Right ventricle myocardium superior (tissue), 1 donor: ENCODE measurements at places on chromosomes 5 and 9. TPM values are rescaled to one million over a fixed set of nuclear protein-coding genes. Genes with fewer than 3 reads are reported as not detected.

DNA sequence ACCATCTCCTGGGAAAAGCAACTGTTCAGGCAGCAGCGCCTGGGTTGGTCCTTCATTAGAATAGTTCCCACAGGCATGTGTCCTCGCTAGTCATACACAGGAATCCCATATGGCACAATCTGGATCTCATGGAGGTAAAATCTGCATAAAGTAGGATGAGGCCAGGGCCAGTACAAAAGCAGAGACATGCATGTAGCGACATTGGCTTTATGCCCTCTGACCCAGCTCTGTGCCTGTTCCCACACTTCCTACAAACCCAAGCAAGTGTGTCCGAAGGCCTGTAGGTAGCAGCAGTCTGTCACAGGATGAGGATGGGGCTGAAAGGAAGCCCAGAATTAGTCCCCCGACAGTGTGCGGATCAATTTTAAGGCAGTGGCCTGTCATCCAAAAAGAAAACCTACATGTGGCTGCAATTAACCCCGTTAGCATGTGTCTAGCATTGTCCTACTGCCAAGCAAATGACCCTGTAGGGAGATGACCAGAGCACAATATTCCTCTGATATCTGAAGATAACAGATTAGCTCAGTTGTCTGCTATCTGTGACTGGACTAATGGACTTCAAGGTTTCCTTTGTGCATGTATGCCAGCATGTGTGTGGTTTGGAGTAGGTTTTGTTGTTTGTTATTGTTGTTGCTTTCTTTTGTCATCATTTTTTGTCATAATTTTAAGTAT, 178.8 kb downstream of the TMEM161B start:
- no peak for DNase-seq

GM2A gene
- total RNA-seq: 26.2 TPM

DNA sequence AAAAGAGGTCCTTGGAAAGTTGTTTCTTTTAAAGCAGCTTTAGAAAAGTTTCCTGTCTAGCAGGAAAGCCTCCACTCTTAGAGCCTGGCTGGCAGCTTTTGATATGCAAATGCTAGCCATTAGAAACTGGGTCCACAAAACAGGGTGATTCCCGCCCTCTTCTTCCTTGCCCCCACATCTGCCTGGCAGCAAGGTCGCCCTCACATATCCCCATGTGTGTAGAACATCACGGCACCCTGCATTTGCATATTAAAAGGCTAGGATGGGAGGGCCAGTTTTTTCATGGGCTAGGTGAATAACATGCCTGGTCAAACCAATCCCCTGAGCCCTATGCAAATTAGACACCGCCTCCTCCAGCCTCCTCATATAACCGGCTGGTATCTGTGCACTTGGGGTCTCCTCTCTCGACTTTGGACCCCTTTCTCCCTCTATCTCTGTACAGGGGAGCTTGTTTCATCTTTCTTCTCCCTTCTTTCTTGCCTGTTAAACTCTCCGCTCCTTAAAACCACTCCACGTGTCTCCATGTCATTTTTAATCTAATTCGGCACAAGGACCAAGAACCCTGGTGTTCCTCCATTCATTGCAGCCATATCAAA, 426.8 kb upstream of the CTNND2 start:
- no peak for DNase-seq

- no peak for DNase-seq
These were observed 541.4 kb downstream of the KCTD16 start for GRCh38 chr5:144712090-144712489.

DNA sequence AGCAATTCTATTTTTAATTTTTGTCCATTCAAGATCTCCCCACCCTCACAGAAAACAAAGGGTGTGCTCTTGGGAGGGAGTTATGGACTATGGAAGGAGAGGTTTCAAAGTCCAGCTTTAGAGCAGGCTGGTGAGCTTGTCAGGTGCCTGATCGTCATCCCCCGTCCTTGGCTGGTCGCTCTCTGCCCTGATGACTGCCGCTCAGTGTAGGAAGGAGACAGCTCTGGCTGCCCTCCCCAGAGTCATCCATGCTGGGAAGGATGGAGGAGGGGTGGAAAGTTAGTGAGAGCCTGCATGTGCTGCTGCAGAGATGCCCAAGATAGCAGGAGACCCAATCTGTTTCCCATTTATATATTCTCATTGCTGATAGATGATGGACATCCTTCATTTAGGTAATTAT, 96.6 kb downstream of the NLN start:
- no peak for DNase-seq

PPP3R2 gene
- total RNA-seq: not detected

DNA sequence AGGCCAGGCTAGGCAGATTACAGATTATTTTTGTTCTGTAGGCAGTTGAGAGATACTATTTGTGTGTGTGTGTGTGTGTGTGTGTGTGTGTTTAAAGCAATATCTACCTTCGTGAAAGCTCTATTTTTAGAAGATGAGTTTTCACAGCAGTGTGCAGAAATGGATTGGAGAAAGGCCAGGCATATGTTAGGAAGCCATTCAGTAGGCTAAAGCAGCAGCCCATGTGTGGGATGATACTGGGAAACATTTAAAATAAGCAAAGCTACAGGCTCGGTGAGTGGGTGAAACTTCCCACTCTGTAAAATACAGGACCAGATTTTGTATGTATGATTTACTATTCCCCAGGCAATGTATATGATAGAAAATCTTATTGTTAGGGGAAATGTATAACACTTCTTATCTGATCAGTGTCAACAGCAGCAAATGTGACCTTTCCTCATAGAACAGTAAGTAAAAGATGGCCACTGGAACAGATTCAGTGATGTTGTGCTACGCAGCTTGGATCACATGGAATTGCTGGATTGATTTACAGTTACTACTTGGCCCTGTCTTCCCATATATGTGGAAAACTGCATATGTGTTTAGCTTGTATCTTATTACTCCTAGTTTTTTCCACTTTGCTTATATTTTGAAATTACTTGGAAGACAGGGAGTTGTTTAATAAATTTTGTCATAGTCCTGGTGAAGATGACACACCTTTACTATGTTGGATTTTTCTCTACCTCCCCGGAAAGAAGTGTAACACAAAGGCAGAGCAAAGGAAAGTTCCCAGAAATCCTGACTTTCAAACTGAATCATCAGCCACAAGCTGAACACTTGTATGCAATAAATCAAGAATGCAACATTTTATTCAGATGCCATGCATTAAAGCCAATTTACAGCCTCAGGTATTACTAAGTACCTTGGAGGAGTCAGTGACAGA, 1077.7 kb upstream of the SEMA6A start:
- DNase-seq: no peak

DNA sequence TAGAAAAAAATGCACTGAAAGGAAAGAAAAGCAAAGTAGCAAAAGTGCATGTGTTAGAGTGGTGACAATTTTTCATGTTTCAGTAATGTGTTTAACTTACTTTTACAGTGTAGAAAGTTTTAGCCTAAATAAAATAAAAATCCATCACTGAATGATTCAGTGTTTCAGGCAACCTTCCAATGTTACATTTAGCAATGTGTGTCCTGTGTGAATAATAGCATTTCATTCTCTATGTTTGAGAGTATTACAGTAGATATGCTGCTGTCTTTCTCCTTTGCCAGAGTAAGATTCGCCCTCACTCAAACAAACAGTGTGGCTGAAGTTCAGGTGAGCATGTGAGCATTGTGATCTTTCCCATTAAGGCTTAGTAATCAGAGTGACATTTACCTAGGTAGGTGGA, 171.1 kb downstream of the TARS1 start:
- no peak for DNase-seq

COL5A1 gene
- 12.7 TPM for total RNA-seq

DNA sequence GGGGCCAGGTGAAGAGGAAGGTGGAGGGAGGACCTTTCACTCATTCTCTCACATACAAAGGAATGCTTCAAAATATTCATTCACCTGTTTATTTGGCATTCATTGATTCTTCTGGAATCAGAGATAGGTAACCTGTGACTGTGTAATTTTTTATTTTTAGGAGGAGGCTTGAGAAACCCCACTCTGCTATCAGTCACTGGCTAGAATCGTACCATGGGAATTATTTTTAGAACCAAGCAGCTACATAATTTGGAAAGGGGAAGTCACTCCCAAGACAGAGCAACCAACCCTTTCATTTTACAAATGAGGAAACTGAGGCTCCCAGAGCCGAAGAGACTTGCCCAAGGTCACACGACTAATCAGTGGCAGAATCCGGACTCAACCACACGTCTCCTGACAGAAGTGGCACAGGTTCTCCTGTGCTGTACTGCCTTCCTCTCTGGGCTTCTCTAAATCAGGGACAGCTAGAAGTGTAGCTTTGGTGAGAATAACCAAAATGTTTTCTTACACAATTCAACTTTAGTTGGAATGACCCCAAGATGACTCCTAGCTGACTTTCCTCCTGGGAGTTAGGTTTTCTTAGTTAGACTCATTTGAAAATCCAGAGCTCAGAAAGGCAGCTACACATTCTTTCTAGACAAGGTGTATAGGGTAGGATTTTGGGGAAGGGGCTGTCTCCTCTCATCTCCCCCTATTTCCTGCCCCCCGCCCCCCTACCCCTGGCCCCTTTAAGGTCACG, 264.3 kb upstream of the PANK3 start:
- DNase-seq: no peak

DNA sequence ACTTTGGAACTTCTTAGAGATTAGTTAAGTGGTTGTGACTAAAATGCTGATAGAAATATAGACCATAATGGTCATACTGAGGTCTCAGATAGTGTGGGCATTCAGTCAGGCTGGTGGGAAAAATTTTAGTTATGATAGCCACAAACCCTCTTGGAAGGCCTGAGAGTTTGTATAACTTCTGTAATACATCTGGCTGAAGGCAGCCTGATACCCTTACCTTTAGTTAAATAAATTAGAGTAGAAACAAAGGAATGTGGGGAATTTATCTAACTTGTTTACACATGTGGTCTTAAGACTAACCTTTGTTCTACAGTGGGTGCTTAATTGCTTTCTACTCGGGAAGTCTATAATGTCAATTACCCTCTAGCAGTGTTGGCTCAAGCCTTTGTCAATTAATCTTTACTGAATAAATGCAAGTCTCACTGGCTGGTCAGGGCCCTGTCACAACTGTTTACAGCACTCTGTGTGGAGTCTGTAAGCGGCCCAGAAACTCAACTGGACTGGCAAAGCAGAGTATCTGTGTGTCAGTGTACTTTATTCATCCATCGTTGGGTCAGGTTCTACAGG, 184.0 kb downstream of the FBXO4 start:
- no peak for DNase-seq

GRCh38 chr9:109974918-109975276, 194.9 kb downstream of the PALM2AKAP2 start:
- DNase-seq: no peak

ECM2 gene
- 5.6 TPM for total RNA-seq

- no peak for DNase-seq
These were observed 3.6 kb downstream of the SUSD3 start for GRCh38 chr9:93061791-93062763.
